Gastrocnemius medialis (tissue), 4 donors: ENCODE measurements at places on chromosomes 1 and 21. TPM values are rescaled to one million over a fixed set of nuclear protein-coding genes. Genes with fewer than 3 reads are reported as not detected.

NUDT4B gene
- 32.1 TPM for total RNA-seq

LCE1E gene
- total RNA-seq = not detected

CNR2 gene
- not detected for total RNA-seq

SPOCD1 gene
- total RNA-seq = not detected

AMY2A gene
- total RNA-seq = not detected

CELA2A gene
- total RNA-seq = not detected

FLG gene
- total RNA-seq = not detected

DYNLT5 gene
- total RNA-seq = not detected

DNA sequence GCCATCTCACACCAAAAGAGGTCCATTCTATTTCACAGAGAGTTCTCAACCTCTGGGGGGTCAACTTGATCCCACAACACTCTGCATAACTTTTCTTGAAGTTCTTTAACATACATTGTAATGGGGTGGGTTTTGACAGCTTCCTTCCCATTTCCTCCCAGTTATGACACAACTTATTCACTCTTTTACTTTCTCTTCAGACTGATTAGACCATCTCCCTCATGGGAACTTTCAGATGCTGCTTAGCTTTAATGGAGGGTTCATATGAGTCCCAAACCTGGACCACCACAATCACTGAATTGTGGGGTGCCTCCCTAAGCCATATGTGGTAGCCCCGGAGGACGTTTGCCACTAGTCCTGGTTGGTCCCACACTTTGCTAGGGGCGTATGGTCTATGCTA lies 28.3 kb upstream of the KCNJ15 start:
- no peaks in the 10 kb centered on the region for H3K4me1 ChIP-seq
- H3K27ac ChIP-seq = no peak overlapping the region
- H3K36me3 ChIP-seq = no peaks in the 10 kb centered on the region

DNA sequence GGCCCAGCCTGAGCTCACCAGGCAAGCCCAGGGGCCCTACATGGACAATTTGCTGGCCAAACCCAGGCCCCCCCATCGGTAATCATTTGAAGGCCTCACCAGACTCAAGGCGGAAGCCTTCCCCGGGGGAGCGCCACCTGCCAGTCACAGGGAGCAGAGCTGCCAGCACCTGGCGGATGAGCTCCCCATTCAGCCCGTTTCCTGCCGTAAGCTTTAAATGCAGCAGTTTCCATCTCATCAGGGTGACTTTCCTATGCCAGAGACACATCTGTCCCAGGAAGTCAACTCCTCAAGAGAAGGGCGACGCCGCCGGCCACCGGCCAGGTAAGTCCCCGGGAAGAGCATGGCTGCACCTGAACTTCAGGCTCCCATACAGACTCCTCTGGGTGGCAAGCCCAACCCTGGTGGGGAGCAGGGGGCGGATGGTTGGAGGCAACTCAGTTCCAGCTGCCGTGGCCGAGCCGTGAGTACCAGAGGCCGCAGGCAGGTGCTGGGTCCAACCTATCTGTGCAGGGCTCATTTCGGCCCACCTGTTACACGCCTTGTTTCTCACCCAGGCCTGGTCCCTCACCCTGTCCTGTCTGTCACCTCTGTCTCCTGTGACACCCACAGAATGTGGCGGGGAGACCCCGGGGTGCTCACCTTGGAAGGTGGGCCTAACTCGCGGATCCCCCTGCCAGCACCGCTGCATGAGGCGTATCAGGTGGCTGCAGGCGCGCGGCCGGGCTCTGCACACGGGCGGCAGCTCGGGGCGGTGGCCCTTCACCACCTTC lies 20.7 kb downstream of the RIPK4 start:
- no peak for DNase-seq
- H3K36me3 ChIP-seq = no peaks in the 10 kb centered on the region
- H3K27ac ChIP-seq = no peak overlapping the region
- no peaks in the 10 kb centered on the region for H3K4me1 ChIP-seq
- H3K4me3 ChIP-seq = no peak overlapping the region
- H3K27me3 ChIP-seq = peaks cover 5% of the 10 kb centered on the region

DNA sequence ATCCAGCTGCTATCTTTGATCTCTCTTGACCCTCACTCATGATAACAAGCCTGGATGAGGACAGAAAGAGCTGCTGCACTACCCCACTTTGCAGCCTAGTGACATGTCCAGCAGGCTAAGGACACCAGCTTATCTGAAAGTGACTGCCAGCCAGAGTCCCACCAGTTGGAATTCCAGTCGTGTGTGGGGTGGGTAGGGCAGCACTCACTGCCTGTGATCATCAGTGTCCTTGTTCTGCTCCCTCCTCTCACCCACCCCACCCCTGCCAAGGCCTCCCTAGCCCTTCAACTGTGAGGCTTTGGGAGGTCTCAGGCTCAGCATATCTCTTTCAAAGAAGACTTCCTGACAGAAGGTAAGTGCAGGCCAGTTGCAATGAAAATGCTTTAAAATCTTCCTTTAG lies 15.5 kb upstream of the NMNAT2 start:
- H3K36me3 ChIP-seq = no peaks in the 10 kb centered on the region
- no peak overlapping the region for H3K4me3 ChIP-seq
- no peak overlapping the region for H3K27ac ChIP-seq
- H3K4me1 ChIP-seq = no peaks in the 10 kb centered on the region
- H3K27me3 ChIP-seq = no peaks in the 10 kb centered on the region
- no peak for DNase-seq

- no peak overlapping the region for H3K27ac ChIP-seq
- no peaks in the 10 kb centered on the region for H3K36me3 ChIP-seq
- H3K4me1 ChIP-seq = peaks cover 29% of the 10 kb centered on the region
- H3K27me3 ChIP-seq = no peaks in the 10 kb centered on the region
- DNase-seq = no peak
These were observed 49.9 kb downstream of the IRF2BP2 start for GRCh38 chr1:234559902-234560676.

GRCh38 chr1:159946242-159947187 lies 1.1 kb upstream of the IGSF9 start:
- no peak overlapping the region for H3K27ac ChIP-seq
- H3K4me3 ChIP-seq = no peak overlapping the region
- no peak for DNase-seq
- no peaks in the 10 kb centered on the region for H3K36me3 ChIP-seq
- H3K27me3 ChIP-seq = peaks cover 24% of the 10 kb centered on the region

DNA sequence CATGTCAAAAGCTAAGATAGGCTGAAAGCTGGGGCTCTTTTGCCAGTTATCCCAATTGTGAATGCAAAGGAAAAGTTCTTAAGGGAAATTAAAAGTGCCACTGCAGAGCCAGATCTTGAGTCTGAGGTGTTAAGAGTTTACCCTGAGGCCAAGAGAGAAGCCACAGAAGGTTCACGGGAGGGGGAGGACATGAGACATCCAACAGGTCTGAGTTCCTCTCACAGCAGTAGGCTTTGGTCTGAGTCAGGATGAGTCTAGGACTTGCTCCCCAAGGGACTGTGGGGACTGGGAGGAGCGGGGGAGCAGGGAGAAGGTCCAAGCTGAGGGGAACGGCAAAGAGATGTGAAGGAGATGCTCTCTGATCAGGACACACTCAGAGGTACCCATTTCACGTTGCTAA lies 411.2 kb upstream of the CAMK1G start:
- H3K4me3 ChIP-seq = no peak overlapping the region
- H3K27me3 ChIP-seq = no peaks in the 10 kb centered on the region
- H3K4me1 ChIP-seq = no peaks in the 10 kb centered on the region
- no peak for DNase-seq
- H3K36me3 ChIP-seq = no peaks in the 10 kb centered on the region

GRCh38 chr1:97053268-97053667 lies 331.7 kb downstream of the PTBP2 start:
- no peak overlapping the region for H3K27ac ChIP-seq
- no peak overlapping the region for H3K4me3 ChIP-seq
- H3K4me1 ChIP-seq = no peaks in the 10 kb centered on the region
- H3K36me3 ChIP-seq = no peaks in the 10 kb centered on the region

DNA sequence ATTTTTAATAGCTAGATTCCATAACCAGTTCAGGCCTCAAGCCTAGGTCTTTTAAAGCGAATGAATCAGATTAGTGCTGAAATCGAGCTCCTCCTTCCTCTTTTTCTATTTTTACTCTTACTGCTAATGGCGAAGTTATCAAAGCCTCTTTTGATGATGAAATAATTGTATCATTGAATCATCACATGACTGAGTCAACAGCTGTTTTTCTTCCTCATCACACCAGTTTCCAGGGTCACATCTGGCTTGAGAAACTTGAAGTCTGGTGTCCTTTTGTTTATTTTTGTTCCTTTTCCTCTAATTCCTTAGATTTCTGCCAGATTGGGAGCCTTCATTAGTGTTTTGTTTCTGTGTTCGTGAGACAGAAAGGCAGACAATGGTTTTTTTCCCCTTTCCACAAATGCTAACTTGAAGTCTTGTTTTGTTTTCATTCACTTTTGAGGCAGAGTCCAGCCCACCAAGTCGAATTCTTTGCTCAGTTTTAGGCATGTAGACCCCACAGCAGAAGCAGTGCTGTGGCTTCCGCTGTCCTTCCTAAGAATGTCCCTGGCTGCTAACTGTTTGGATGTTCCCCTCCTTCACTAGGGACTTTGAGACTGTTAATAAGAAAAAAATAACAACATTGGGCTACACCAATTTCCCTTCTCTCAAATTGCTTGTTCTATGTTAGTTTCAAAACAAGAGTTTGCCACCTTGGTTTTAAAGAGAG lies 51.9 kb upstream of the FMOD start:
- no peak overlapping the region for H3K4me3 ChIP-seq
- no peak for DNase-seq
- no peaks in the 10 kb centered on the region for H3K4me1 ChIP-seq
- peak overlapping the region; percentile 66 for H3K27ac ChIP-seq
- peaks cover 8% of the 10 kb centered on the region for H3K27me3 ChIP-seq

GRCh38 chr1:8097077-8097799 lies 71.1 kb upstream of the ERRFI1 start:
- H3K27me3 ChIP-seq = no peaks in the 10 kb centered on the region
- H3K27ac ChIP-seq = peak overlapping the region; percentile 67

GRCh38 chr1:228979325-228979699 lies 244.0 kb downstream of the RHOU start:
- no peak for DNase-seq
- peaks cover 11% of the 10 kb centered on the region for H3K4me1 ChIP-seq
- no peak overlapping the region for H3K27ac ChIP-seq
- H3K27me3 ChIP-seq = no peaks in the 10 kb centered on the region

GRCh38 chr1:157862114-157863070 lies 20.8 kb upstream of the CD5L start:
- no peak overlapping the region for H3K4me3 ChIP-seq
- H3K27ac ChIP-seq = no peak overlapping the region
- DNase-seq = no peak
- H3K4me1 ChIP-seq = no peaks in the 10 kb centered on the region

- no peak overlapping the region for H3K27ac ChIP-seq
- H3K36me3 ChIP-seq = no peaks in the 10 kb centered on the region
- H3K4me3 ChIP-seq = no peak overlapping the region
- no peak for DNase-seq
- H3K4me1 ChIP-seq = peaks cover 5% of the 10 kb centered on the region
These were observed 5.6 kb upstream of the SLC2A1 start for GRCh38 chr1:42964044-42964812.

DNA sequence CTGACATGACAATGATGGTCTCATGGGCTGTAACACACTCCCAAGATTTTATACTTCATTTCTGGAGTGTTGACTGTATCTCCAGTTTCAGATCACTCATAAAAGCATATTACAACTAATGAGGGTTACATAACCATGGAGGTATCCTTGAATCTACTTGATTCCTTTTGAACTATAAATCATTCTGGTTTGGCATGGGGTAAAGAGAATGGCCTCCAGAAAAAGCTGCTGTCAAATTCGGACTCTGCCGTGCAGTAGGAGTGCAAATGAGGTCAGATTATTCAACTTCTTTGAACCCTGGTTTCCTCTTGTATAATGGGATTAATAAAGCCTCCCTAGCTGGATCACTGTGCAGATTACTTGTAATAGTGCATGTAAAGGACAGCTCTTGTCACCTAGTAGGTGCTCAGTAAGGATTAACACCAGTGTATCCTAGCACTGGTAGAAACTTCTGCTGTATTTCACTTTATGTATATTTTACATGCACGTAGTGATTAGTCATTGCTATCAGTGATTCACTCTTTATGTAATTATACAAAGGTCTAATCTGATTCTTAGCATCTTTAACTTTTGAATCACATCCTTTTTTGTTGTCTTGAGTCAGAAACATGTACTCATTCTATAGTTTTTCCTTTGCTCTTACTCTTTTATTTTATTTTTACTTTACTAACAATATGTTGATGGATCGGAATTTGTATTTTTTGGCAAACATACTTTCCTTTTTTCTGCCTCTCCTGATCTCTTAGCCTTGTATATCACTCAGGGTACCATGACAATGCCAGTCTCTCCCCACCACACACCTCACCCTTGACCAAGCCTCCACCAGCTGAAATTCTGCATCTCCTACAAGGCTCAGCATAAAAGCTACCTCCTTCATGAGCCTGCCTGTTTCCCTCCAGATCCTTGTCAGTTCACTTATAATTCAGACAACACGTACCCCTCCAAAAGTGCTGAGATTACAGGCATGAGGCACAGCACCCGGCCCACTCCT lies 3.2 kb downstream of the LRRC8C start:
- no peaks in the 10 kb centered on the region for H3K4me1 ChIP-seq
- no peaks in the 10 kb centered on the region for H3K27me3 ChIP-seq
- peak overlapping the region; percentile 81 for H3K27ac ChIP-seq
- no peaks in the 10 kb centered on the region for H3K36me3 ChIP-seq
- DNase-seq = no peak

GRCh38 chr1:17011092-17011438 lies 663 bp downstream of the ATP13A2 start:
- H3K4me3 ChIP-seq = peak overlapping the region; percentile 75
- H3K27ac ChIP-seq = peak overlapping the region; percentile 70
- H3K27me3 ChIP-seq = no peaks in the 10 kb centered on the region
- no peak for DNase-seq

DNA sequence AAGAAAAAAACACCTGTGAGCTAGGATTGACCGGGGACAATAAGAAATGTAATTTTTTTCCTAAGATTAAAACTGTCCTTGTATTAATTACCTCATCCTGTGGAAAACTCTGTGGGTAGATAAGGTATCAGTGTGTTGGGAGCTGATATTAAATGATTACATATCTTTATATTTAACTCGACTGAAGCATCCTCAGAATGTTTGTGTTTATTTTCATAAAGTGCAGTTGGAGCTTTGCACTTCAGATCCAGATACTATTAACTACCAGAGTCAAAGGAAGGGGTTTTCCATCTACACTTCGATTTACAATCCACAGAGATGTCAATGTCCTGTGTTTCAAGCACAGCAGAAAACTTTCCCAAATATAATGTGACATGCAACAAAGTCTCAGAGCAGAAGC lies 164.5 kb downstream of the NR5A2 start:
- H3K27ac ChIP-seq = no peak overlapping the region
- H3K4me1 ChIP-seq = no peaks in the 10 kb centered on the region
- DNase-seq = no peak
- no peaks in the 10 kb centered on the region for H3K27me3 ChIP-seq
- H3K36me3 ChIP-seq = no peaks in the 10 kb centered on the region

GRCh38 chr1:91798241-91798648 lies 87.7 kb downstream of the TGFBR3 start:
- no peaks in the 10 kb centered on the region for H3K27me3 ChIP-seq
- no peak overlapping the region for H3K4me3 ChIP-seq
- H3K36me3 ChIP-seq = no peaks in the 10 kb centered on the region
- H3K4me1 ChIP-seq = peaks cover 62% of the 10 kb centered on the region

GRCh38 chr1:26234644-26235370 lies 807 bp downstream of the CEP85 start:
- no peaks in the 10 kb centered on the region for H3K36me3 ChIP-seq
- H3K4me3 ChIP-seq = peak overlapping the region; percentile 89
- no peak for DNase-seq
- no peaks in the 10 kb centered on the region for H3K27me3 ChIP-seq
